Fibroblast of skin of right biceps (primary cell): ENCODE measurements at places on chromosomes 4 and X.

DNA sequence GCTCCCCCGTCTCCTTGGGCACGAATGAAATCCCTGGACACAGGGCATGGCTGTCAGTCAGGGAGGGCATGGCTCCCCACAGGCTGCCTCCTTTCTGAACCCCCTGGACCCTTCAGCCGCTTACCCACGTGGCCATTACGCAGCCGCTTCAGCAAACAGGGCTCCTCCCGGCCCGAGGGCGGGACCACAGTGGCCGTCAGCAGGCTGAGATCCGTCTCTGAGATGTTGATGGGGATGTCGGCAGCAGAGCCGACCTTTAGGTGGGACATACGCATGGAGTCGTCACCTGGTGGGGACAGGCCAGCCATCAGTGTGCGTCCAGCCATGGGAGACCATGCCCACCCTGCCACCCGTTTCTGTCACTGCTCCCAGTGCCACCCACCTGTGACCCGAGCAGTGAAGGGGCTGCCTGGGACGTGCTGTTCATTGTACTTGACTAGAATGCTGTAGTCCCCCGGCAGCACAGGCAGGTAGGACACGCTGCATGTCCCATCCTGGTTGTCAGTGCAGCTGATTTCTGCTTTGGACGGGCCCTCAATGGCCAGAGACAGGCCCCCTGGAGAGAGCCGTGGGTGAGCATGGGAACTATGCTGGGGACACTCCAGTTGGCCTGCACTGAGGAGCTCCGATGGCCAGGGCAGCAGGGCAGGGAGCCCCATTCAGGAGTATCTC is 21.1 kb downstream of the FLNA start:
- no peak for DNase-seq

- DNase-seq, result no peak
Measured at GRCh38 chr4:2954358-2955185, 8.6 kb downstream of the NOP14 start.

DNA sequence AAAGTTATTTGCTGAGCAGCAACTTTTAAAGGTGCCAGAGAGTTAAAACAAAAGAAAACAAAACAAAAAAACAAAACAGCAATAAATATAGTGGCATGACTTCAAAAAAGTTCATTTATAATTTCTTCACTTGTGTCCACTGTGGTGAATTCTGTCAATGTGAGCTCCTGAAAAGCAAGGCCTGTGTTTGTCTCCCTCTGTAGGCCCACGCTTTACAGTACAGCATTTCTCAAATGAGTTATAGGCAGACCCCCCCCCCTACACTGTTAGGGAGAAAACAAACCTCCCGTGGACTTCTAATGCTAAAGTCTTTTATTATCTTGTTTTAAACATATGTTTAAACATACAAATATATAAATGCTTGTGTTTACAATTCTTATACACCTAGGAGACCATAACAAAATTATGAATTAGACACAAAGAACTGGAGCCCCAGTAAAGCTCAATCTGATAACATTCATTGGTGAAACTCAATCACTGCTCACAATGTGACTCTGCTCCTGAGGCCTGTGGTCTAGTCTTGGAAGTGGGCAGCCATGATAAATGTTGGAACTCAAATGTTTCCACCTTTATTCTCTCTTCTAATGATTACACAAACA is 47.0 kb upstream of the SCOC start:
- DNase-seq, result peak; percentile 53

GRCh38 chrX:120556251-120556650 is 4.5 kb downstream of the CUL4B start:
- DNase-seq, result no peak

GRCh38 chr4:186948361-186949242 is 224.9 kb upstream of the FAT1 start:
- peak; percentile 55 for DNase-seq

DNA sequence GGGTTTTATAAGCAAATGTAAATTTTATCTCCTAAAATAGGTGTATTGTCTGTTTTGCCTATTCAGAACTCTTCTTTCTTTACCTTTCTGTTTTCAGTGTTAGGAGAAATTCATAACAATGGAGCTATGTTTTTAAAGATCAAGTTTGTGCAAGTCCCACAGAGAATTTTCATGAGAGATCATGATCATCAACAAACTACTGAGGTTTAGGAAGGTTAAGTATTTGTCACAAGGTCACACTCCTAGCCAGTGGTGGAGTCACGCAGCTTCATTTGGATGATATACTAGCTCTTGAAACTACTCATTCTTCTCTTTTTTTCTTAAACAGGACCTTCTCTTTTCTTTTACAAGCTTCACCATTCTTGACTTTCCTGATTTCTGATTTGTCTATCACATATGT is 892.6 kb upstream of the FRG1 start:
- no peak for DNase-seq

GRCh38 chr4:3303923-3304710 is 11.3 kb downstream of the RGS12 start:
- no peak for DNase-seq

DNA sequence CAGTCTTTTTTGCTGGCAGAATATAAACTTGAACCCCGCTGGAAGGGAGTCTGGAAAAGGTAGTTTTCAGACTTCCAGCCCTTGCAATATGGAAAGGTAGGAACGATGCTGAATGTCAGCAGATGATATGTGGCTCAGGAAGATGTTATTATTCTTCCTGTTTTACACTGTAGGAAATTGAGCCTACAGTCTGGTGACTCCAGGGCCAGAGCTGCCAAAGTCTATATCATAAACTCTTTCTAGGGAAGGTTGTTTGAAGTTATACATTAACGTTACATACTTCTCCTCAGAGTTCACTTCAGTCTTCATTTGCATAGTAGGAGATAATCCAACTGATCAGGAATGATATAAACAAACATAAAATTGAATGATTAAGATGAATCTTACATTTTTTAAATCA is 141.3 kb downstream of the FAT4 start:
- DNase-seq, result no peak

DNA sequence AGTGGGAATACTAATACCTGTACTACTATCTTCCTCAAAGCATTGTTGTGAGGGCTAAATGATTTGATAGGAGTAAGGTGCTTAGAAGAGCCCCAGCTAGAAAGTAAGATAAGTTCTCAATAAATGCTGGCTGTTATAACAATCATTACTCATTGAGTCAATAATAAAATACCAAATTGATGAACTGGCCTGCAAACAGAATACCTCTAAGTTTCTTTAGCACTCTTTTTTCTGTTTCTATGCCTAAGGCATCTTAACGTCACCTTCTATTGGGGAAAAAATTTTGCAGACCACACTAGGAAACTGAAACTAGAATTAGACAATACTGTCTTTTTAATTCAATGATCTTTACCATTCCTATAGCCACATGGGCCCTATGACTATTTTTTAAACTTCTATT is 1.2 kb downstream of the CLTRN start:
- DNase-seq, result no peak

GRCh38 chr4:53538756-53539155 is 52.5 kb downstream of the LNX1 start:
- DNase-seq, result no peak
